ENCODE measurements at places on chromosomes 5 and 9.

- no peak for DNase-seq
Observed at GRCh38 chr9:33903157-33903780, 86.3 kb downstream of the UBE2R2 start.

GRCh38 chr9:72274916-72275315, 90.1 kb downstream of the ZFAND5 start:
- DNase-seq = no peak

DNA sequence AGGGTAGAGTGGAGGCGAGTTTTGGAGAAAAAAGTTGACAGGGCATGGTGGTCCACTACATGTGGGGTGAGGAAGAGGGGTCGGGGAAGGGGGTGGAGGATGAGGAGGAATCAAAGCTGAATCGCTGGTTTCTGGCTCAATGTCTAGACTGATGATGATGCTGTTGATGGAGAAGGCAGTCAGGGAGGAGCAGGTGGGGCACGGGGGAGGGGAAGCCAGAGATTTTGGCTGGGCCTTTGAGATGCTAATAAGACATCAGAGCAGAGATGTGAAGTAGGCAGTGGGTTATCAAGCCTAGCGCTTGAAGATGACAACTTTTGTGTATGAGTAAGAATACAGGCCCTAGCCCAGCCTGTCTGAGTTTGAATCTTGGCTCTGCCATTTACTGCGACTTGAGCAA, 32.4 kb upstream of the TTC23L start:
- no peak for DNase-seq

GRCh38 chr5:112346411-112347044, 72.5 kb downstream of the EPB41L4A start:
- DNase-seq = no peak

DNA sequence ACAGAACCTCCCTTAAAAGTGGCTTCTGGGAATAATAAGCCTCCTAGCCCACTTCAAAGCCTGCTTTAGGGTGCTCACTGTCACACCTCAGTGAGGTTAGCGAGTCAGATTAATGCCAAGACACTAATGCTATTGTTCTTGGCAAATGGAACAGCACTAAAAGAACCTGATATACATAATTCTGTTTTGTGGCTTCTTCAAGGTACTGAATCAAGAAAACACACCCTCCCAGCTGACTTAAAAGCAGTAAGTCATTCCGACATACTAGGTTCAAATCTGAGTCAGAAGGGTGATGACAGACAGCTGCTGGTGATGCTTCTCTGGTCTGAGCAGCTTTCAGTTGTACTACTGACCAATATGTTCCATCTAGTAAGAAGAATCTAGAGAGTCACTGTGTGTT, 121.6 kb downstream of the OXCT1 start:
- DNase-seq = no peak

- DNase-seq = no peak
Observed at GRCh38 chr5:36161361-36161760, 9.4 kb downstream of the SKP2 start.

- peak; percentile 43 for DNase-seq
Observed at GRCh38 chr9:17065062-17065461, 69.8 kb upstream of the CNTLN start.

GRCh38 chr5:176547802-176548201, 1.3 kb upstream of the CDHR2 start:
- no peak for DNase-seq

GRCh38 chr9:34741628-34742027, 31.7 kb upstream of the CCL21 start:
- DNase-seq = no peak

DNA sequence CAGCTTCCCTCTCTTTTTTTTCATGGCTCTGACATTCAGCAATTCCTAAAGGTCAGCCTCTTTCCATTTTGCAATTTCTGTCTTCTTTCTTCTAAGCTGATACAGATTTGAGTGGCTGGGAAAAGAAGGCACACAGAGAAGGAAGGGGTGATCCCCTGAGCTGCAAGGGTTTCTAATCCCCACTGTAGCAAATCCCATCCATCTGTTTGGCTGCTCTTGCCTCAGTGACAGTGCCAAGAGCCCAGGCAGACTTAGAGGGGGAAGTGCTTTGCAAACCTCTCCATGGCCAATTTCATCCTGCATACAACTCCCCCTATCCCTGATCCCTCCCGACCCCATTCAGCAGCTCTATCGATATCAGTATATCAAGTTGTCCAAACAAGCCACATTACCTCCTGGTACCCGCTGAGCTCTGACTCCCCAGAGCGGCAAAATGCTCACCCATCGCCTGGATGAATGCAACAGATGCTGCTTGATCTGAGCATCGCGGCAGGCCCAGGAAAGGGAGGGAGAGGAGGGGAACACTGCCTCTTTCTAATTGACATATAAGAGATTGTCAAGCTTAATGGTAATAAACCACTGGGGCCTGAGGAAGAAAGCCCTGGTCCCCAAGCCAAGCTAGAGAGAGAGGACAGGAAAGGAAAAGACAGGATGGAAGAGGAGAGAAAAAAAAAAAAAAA, 268.9 kb downstream of the ASTN2 start:
- DNase-seq = no peak

GRCh38 chr9:133405508-133406438, 12.0 kb downstream of the REXO4 start:
- no peak for DNase-seq

- no peak for DNase-seq
Observed at GRCh38 chr9:137683262-137683864, 64.6 kb downstream of the EHMT1 start.

DNA sequence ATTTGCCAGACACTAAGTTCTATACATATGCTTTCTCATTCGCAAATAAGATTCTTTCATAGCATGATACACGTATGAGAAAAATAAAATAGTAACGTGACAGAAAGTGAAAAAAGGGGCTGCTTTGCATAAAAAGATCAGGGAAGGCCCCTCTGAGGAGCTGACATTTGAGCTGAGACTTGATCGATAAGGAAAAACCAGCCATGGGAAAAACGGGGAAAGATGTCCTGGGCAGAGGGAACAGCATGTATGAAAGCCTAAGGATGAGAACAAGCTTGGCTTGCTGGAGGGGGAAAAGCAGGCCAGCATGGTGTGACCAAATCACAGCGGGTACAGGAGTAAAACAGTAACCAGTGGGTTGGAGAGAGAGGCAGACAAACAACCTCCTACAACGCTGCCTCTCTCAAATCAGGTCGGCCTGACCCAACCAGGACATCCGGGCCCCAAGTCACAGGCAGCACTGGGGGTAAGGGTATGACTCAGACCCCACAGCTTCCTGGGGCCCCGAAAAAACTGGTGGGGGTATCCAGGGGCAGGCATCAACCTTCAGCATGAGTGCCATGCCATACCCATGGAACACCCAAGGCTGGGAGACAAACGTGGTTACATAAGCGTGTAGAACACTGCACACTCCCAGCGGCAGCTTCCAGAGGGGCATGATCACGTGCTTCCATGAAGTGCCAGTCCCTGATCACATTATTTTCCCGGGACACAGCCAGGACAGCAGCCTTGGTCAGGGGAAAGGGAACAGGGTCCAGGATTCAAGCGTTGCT, 2.2 kb downstream of the TNIP1 start:
- no peak for DNase-seq

- DNase-seq = no peak
Observed at GRCh38 chr5:10485142-10485795, 43.6 kb downstream of the ROPN1L start.

- peak; percentile 16 for DNase-seq
Observed at GRCh38 chr5:172336676-172337285, 53.2 kb upstream of the UBTD2 start.

DNA sequence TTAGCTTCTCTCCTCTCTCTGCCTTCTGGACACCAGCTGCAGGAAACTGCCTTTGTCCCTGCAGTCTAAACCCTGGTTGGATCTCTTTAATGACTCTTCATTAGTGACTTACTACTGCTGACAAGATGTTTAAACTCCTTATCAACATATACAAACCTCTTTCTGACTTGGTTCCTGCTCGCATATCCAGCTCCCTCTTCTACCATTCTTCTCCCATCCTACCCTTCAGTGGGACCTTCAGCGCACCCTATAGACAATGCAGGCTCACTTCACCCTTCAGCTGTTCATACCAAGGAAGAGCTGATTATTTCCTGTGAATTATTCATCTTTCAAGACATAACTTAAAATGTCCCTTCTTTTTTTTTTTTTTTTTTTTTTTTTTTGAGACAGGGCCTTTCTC, 436.5 kb downstream of the KIAA0825 start:
- DNase-seq = no peak

DNA sequence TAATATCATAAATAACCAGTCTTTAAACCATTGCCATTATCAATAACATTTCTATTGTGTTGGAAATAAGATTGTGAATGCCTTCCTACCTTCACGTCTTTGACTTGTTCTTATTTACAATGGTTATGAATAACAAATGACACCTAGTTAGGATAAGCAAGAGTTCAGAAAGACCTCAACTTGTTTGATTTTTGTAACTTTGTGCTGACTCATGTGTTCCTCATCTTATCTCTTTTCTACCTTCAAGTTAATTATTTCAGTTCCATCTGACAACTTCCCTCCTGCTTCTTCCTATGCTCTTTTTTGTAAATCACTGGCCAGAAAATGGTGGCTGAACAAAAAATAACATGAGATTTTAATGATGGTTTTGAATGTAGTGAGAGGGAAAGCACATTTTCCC, 538.5 kb upstream of the TUSC1 start:
- DNase-seq = no peak

DNA sequence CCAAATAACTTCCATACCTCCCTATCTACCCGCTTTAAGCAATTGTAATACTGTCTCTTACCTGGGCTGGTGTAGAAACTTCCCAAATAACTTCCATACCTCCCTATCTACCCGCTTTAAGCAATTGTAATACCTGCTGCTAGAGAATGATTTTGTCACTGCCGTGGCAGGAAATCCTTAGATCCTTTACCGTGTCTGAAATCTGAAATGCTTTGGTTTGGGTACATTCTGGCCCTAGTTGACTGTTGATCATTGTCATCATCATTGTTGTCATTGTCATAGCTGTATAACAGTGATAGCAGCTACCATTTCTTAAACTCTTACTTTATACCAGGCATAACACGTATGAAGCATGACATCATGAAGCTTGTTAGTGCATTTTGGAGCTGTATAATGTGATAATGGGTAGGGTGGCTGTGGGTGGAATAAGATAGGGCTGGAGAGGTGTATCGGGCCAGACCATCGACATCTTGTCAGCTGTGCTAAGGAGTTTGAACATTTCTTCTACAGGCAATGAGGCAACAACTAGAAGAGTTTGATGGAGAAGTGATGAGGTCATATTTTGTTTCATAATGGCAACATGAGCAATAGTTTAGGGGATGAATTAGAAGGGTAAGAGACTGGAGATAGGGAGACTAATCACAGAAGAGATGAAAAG, 15.7 kb downstream of the PIP5K1B start:
- DNase-seq = no peak

DNA sequence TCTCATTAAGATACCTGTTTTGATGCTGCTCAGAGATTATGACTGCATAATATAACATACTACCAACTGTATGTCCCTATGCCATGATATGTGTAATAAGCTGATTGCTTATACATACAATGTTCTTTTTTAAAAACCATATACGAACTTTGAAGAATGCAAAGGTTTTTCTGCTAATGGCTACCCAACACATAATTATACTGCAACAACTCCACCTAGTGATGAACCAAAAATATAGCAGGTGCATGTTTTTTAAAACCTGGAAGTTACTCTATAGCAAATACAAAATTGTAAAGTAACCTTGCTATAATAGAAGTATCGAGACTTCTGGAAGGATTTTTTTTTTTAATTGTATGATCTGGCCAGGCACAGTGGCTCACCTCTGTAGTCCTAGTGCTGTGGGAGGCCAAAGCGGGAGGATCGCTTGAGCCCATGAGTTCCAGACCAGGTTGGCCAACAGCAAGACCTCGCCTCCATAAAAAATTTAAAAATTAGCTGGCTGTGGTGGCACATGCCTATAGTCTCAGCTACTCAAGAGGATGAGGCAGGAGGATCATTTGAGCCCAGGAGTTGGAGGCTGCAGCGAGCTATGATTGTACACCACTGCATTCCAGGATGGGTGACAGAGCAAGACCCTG, 49.1 kb downstream of the HOMER1 start:
- peak; percentile 5 for DNase-seq

GRCh38 chr9:6911901-6912638, 154.3 kb downstream of the KDM4C start:
- no peak for DNase-seq

GRCh38 chr5:135670588-135670987, 91.8 kb upstream of the CXCL14 start:
- no peak for DNase-seq

DNA sequence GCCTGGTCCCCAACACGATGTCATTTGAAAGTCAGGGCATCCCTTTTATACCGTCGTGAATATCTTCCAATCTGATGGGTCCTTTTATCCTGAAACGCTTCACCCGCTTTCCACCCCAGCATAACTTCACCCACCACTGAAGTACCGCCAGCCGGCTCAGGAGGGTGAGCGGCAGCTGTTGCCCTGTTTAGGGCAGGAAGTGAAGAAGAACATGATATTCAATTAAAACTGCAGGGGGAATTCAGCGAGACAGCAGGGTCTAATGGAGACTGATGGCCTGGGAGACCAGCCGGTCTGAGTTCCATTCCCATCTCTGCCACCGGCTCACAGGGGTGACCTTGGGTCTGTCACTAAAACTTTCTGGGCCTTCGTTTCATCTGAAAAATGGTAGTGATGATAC, 68.2 kb upstream of the EGFLAM start:
- DNase-seq = no peak

DNA sequence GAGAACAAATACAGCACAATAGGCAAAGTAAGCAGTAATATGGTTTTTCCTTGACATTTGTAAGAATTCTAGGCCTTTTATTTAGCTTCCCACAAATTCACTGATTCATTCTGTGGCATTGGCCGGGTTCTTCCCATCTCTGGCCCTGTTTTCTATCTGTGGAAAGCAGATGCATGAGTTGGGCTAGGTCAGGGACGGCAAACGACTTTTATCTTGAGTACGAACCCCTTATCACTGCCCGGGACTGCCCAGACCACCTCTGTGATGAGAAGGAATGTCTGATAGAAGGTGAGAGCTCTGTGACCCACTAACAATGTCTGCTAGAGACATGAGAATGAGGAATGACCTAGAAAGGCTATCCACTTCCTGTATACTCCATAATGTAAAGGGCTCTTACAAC, 35.4 kb upstream of the ADAM19 start:
- DNase-seq = no peak

- DNase-seq = no peak
Observed at GRCh38 chr5:157571357-157571827, 4.2 kb downstream of the ADAM19 start.

GRCh38 chr9:118527261-118527660, 823.1 kb downstream of the TLR4 start:
- no peak for DNase-seq

- DNase-seq = no peak
Observed at GRCh38 chr5:169788168-169788567, 151.1 kb downstream of the DOCK2 start.

GRCh38 chr5:9954869-9955268, 294.8 kb downstream of the ATPSCKMT start:
- no peak for DNase-seq

GRCh38 chr9:72949244-72949582, 3.6 kb downstream of the ALDH1A1 start:
- DNase-seq = no peak

- no peak for DNase-seq
Observed at GRCh38 chr5:178589180-178590140, 733 bp downstream of the COL23A1 start.
